ENCODE measurements at places on chromosomes 11 and 22.

DNA sequence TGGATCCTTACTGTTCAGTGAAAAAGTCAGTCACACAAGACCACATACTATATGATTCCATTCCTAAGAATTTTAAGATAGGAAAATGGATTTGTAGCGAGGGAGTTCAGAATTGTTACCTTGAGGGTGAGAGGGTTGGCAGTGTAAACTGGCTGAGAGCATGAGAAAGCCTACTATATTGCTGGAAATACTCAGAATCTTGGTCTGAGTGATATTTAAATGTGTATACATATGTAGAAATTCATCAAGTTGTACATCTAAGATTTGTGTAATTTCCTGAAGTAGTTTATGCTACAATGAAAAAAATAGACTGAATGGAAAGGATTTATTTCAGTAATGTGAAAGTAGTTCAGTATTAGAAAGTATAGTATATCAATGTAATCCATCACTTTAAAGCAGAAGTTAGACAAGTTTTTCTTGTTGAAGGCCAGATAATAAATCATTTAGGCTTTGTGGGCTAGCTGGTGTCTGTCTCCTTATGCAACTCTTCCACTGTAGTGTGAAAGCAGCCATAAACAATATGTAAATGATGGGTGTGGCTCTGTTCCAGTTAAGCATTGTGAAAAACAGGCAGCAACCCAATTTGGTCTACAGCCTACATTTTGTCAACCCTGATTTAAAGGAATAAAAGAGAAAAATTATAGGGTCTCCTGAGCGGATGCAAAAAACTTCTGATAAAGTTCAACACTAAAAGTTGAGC, 127.2 kb upstream of the THY1 start:
- no peak for DNase-seq

GRCh38 chr22:33440756-33441155, 382.6 kb upstream of the SYN3 start:
- no peak for DNase-seq

DNA sequence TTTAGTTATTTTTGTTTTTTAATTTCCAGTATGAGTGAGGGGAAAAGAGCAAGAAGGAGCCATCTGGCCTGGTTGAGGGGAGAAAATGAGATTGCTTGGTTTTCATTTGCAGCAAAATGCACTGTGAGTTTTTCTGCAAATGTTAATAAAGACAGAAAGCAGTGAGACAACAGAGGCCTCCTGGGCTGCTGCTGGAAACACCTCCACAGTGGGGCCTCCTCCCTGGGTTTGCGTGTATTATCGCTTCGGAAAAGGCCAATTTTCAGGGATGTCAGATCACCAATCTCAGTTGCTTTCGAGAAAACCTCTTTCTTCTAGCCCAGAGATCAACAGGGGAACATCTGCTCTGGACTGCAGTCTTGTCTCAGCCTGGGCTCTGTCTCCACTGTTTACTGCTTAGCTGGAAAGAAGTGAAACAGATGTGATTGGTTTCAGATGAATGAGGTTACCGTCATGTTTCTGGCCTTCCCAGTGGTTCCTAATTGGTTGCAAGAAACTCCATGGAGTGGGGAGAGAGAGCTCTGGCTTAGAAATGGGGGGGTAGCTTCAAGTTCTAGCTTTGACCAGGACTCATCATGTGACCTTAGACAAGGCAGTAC, 17.3 kb downstream of the TSPAN18 start:
- DNase-seq, result peak; percentile 69

DNA sequence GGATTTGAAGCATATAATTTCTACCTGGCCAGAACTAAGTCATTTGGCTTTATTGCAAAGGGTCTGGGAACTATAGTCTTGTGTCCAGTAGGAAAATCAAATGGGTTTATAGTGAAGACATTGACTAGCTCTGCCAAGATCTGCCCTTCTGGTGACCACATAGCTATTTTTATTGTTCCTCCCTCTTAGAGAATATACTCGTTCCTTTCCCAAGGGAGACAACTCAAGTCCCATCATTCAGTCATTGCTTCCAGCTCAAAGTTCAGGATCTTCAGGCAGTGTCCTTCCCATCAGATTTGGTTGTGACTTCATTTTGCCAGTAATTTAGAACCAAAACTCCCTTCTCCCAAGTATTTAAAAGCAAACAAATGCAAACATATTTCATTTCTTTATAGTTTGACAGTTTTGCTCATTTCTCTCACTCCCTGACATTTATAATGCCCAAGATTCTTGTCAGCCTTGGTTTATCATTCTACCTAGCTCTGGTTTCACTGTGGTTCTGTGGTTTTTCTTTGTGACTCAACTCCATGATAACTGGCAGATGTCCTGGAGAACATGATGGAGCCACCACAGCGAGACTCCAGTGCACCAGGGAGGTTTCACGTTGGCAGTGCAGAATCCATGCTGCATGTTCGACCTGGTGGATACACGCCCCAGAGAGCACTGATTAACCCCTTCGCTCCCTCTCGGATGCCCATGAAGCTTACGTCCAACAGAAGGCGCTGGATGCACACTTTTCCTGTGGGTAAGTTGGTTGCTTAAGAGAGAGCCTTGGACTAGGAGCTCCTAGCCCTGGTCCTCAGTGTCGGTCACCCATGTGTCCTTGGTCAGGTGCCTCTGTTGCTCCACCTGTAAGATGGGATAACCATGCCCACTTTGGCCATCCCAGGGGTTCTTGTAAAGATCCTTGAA, 64.9 kb downstream of the DEPDC5 start:
- no peak for DNase-seq

GRCh38 chr11:95325777-95326258, 94.8 kb upstream of the SESN3 start:
- DNase-seq, result no peak

- peak; percentile 59 for DNase-seq
Observed at GRCh38 chr11:45919806-45920530, 2.3 kb upstream of the PEX16 start.

- DNase-seq, result no peak
Observed at GRCh38 chr11:78207532-78208256, 19.0 kb downstream of the USP35 start.

DNA sequence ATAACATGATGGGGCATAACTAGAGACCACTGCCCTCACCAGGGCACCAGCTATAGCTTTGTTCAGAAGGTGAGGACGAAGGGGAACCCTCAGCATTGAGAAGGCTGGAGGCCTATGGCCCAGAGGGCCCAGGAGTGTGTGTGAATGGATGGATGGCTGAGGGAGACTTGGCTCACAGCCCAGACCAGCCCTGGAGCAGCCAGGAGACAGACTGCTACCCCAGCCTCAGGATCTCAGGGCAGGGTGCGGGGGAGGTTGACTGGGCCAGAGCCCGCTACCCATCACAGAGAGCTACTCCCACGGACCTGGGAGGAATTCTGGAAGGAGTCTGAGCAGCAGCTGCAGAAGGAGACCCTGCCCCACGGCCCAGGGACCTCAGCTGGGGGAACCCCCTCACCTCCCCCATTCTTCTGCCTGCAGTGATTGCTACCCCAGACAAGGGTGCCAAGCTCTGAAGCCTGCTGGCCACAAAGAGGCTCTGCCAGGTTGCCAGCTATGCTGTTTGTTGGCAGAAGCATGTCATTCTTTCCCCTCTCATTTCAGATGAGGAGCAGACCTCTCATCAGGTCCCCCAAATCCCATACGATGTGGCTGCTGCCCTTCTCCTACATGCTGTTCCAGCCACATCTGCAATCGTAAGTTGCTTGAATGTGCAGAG, 5.4 kb upstream of the CSDC2 start:
- DNase-seq, result no peak

- DNase-seq, result no peak
Observed at GRCh38 chr11:41458641-41459040, 811 bp downstream of the LRRC4C start.

DNA sequence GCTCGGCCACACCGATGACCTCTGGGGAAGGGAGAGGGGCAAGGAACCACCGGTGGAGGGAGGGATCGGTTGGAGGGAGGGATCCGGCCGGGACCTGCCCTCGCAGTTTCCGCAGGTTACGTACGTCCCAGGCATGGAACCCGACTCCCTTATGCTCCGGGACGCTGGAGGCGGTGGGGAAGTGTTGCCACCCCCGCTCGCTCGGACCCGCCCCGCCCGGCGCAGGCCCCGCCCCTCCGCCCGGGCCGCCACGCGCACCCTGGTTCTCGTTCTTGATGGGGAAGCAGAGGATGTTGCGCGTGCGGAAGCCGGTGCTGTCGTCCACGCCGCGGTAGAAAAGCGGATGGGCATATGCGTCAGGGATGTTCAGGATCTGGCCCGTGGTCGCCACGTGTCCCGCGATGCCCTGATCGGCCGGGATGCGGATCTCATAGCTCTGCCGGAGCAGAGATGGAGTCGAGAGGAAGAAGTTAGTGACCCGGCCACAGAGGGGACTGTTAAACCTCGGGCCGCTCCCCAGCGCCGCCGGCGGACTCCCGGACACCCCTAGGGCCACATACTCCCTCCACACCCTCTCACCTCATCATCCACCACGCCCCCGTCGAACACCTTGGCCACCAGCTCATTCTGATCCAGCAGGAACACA, 89.8 kb downstream of the PDE2A start:
- no peak for DNase-seq

DNA sequence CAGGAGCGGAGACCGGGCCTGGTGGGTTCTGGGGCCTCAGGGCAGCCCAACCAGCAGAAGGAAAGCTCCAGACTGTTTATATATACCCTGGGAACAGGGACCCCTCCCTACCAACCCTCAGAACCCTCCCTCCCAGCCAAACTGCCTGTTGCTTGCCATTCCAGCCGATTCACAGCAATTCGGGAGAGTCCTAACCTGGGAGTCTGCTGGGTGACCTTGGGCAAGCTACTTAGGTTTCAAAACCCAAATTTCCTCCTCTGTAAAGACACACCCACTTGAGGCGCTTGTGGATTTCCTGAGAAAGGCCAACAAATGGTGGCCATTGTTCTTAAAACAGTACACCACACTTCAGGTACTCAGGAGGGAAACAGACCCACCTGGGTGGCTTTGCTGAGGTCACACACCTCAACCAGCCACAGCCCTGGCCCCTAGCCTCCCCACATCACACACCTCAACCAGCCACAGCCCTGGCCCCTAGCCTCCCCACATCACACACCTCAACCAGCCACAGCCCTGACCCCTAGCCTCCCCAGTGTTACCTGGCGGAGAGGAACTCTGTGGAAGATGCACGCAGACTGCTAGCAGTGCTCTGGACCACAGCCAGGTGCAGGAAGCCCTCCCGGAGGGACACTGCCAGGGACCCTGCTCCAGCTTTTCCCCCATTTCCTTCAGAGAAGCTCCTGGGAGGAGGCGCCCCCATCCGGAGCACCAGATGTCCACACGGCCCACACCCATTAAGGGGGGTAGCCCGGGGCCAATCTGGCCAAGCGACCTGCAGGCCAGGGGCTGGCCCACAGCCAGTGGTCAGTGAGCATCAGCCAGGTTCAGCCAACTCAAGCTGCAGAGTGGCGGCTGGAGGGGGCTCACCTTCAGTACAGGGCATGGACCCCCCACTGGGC, 6.2 kb downstream of the SHISA8 start:
- DNase-seq, result no peak

DNA sequence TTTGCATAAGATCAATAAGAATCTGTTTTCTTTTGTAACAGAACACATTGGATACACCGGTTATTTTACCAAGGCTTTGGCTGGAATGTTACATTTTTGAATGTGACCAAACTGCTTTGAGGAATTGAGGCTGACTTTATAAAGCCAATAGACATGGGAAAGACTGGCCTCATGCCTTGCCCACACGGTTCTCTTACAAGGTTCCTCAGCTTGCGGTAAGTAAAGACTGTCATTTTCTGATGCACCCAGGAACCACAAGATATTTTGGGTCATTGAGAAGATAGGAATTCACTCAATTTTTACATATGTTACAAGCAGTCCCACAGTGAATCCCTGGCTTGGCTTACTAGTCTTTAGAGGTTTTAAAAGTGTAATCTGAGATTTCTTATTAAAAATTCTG, 23.9 kb downstream of the OR10A6 start:
- no peak for DNase-seq

- DNase-seq, result no peak
Observed at GRCh38 chr11:8415195-8415594, 151.5 kb upstream of the LMO1 start.

DNA sequence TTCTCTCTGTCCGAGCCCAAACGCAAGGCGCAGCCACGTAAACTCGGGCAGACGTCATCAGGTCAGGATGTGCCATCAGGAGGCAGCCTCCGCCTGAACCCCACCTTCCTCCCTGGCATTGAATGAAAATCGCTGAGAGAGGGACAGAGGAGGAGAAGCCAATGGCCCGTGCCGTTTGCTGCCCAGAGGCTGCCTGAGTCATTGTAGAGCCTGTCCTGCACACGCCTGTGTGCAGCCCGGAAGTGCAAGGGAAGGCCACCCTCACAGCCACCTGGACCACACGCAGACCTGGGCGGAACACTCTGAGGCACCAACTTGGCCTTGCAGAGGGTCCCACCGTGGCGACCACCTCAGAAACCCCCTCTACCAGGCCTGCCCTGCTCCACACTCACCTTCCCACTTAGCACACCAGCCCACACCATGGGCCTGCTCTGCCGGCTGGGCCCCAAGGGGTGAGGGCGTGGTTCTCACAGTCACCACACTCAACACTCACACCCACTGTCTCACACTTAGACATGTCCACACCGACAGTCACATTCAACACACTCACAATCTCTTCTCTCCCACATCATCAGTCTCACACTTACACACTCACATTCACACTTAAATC, 9.1 kb downstream of the CHID1 start:
- DNase-seq, result no peak

DNA sequence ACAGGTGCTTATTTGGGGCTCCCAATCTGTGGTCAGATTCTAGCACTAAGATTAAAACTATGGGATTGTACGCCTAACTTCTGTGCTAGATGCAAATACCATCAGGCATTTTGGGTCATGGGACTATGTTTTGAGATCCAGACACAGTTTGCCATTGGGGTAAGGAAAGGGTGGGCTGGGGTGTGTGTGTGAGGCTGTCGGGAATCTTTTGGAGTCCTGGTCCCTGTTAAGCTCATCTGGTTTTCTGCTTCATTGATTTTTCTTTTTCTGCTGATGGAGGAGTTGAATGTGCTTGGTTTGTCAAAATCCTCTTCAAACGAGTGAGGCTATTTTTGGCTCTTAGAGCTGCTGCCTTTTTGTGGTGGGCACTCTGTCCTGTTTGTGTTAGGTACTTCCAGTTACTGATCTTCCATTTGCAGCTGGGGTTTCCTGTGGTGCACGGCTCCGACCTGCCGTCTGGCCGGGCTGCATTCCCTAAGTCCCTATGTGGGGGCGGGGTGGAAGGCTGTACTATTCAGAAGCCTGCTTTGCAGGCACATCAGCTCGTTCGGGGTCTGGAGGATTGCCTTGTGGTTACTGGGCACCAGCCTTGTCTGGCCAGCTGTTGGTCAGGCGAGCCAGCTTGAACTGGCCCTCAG, 2.9 kb downstream of the BCR start:
- DNase-seq, result no peak

DNA sequence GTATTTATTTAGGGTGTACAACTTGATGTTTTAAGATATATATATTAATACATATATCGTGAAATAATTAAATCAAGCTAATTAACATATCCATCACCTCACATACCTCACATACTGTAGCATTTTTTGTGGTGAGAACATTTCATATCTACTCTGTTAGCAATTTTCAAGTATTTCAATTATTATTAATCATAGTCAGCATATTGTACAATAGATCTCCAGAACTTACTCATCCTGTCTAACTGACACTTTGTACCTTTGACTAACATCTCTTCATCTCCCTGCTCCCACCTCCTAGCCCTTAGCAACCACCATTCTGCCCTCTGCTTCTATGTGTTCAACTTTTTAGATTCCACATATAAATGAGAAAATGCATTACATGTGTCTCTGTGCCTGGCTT, 108.4 kb downstream of the BARX2 start:
- DNase-seq, result no peak

- DNase-seq, result no peak
Observed at GRCh38 chr11:85750646-85751045, 60.3 kb downstream of the SYTL2 start.
